Activated T-helper 1 cell treated with anti-CD3 and anti-CD28 coated beads, Interleukin-2, amount 50 U/mL, for 16 hours (primary cell): ENCODE measurements at places on chromosomes 5 and 9.

DNA sequence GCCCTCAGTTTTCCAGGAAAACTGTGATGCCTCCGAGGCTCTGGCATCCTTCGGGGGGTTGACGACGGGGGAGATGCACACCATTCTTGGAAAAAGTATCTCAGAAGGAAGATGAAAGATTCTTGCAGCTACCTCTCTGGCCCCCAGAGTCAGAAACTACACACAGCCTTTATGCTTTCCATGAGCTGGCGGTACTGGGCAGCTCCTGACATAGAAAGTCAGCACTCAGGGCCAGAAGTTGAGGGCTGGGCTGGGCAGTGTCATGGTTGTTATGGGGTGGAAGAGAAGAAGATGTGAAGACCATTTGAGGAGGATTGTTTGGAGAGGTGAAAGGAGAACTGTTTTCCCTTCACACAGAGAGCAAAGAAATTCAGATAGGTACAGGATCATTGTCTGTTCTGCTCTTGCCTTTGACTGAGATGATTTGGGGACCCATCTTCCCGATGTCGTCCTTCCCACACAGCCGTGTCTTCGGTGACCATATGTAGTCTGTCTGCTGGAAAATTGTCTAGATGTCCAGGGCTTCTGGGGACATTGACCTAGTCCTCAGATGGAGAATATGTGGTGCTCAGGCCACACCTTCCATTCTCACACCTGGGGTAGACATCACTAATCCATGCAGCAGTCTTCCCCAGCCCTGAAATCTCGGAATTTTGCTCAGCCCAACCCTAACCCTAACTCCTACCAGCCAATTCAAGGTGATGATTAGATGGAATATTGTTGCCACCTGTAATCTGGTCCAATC, 237.1 kb downstream of the CACNA1B start:
- DNase-seq, result no peak

GRCh38 chr5:156223547-156223946, 103.4 kb upstream of the SGCD start:
- no peak for DNase-seq

GRCh38 chr5:143453720-143454119, 50.2 kb upstream of the NR3C1 start:
- no peak for DNase-seq

GRCh38 chr5:64690104-64690416, 243 bp upstream of the SHISAL2B start:
- DNase-seq, result no peak

DNA sequence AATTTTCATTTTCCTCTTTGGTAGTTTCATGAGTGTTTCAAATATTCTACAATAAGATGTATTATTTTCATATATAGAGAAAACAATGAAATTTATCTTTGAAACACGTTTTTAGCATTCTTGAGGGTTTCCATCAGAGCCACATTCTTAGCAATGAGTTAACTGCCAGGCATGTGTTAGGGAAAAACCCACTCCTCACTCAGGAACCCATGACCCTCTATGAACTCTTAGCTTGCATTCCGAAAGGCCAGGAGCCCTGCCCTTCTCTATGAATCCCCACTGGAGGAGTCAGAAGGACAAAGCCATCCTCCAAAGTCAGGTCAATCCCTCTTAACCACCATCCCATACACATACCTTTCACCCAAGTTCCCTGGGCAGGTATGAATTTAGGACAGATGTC, 57.5 kb downstream of the ADAMTS12 start:
- no peak for DNase-seq

- DNase-seq, result peak; percentile 82
Observed at GRCh38 chr9:127224178-127224882, 40.2 kb upstream of the GARNL3 start.

DNA sequence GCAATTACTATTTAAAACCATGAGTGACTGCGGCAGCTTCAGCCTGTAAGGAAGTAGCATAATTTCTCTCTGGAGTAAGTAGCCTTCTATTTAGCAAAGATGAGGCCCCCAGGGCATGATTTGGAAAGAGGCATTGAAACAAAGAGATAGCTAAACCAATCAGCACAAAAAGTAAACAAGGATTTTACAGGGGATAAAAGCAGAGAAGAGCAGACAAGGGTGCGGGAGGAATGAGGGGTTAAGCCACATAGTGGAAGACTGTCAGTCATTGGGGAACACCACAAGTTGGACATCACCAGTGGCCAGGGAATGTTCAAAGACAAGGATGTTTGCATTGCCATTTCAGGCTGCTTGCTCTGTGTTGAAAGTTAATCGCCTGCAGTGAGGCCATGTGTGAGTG, 24.0 kb upstream of the C5orf63 start:
- no peak for DNase-seq
